ENCODE measurements at places on chromosomes 3 and 15.

- DNase-seq = no peak
Measured at GRCh38 chr3:139457066-139457465, 19.2 kb downstream of the RBP2 start.

DNA sequence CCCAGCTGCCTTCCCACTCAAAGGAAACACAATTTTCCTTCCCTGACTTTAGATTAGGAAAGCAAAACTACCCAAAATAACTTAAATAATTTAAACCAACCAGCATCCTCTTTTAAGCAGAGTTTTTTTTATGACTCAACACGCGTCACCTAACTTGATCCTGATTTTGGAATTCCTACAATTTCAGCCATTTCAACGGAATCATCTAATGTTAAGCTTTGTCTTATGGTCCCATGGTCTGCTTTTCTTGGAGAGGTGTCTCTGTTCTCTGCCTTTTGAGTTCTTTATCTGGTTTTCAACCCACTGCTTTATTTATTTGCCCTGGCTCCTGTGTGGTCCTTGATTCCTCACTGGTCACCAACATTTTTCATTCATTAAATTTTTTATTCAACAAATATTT is 219.2 kb upstream of the ARHGEF26 start:
- DNase-seq = peak; percentile 3

DNA sequence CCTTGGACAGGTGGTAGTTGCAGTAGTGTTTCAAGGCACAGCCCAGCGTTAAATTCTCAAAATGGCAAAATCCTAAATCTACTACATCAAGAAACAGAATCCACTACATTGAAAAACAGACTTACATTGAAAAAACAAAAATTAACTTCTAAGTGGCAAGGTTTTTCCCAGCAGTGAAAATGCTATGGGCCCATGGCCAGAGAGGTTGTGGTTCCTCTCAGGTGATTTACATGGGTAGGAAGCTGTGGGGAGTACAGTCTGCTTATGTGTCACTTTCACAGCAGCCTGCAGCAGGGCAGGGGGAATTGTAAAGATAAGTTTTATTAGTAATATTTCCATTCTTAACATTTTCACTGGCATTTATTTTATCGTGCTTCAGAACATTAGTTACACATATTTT is 24.9 kb downstream of the TTC14 start:
- no peak for DNase-seq

- DNase-seq = peak; percentile 66
Measured at GRCh38 chr3:171772427-171773056, 37.7 kb downstream of the PLD1 start.

DNA sequence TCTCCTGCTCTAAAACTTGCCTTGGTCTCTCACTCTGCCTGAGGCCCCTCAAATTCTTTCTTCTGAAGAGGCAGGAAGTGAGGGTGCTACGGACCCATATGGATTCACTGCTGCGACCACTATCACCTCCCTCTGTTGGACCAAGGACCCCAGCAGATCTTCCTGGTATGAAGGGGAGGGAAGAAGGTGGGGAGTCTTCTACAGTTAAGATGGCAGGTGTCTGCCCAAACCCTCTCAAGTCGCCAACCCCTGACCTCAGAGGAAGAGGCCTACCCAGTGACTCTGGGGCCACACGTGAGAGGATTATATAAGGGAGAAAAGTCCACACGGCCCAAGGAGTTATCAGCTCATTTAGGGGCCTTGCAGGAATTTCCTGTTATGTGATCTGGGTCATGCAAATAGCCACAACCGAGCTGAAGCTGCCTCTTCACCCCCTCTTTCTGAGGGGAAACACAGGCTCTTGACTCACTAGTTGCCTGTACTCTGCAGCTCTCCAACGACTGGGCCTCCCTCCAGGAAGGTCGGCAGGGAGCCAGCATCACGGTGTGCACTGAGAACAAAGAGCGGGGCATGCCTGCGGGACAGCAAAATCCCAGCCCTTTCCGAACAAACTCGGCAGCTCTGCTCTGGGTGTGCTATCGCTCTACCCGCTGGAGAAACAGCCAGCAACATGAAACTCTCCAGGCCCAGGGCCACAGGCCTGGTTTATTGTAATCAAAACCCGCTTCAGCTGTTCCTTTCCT is 116.0 kb downstream of the XXYLT1 start:
- peak; percentile 89 for DNase-seq

GRCh38 chr15:69731081-69731330 is 278.4 kb downstream of the RPLP1 start:
- DNase-seq = no peak

DNA sequence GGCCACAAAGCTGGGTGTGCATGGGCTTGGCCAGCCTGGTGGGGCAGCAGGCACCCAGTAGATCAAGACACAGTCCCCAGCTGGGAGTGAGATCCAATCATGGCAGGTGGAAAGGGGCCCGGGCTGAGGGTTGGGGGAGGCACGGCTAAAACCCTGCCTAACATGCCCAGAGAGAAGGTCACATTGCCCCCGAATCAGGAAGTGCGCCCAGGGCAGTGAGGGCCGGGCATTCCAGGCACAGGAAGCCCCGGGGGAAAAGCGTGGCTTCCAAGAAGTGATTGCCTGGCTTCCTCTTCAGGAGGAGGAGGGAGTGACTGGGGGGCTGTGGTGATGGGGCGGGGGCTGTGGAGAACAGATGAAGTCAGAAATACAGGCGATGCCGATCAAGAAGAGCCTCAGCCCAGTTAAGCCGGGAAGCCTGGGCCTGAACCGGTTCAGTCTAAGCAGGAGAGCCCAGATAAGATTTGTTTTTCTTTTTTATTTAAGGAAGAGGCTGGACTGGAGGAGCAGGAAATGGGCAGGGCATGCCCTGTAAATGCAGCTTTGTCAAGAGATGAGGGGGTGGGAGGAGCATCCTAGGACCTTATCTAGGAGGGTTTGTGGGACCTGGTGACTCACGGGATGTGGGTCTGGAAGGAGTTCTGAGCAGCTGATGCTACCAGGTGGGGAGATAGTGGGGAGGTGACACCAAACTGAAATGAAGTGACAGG is 83.9 kb downstream of the CHSY1 start:
- peak; percentile 65 for DNase-seq

DNA sequence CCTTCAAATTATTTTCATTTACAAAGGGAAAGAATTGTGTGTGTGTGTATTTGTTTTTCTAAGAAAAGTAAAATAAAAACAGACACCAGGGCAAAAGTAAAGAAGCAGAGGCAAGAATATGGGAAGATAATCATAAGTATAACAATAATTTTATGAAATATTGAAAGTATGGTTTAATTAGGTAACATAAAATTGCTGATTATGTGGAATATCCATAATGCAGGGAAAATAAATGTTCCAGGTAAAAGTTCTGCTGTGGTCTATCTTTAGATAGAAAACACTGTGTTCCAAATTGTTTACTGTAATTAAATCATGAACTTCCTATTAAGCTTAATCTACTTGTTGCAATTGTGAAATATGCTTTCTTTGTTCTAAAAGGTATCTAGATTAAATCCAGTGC is 25.7 kb upstream of the KCNMB2 start:
- DNase-seq = no peak

DNA sequence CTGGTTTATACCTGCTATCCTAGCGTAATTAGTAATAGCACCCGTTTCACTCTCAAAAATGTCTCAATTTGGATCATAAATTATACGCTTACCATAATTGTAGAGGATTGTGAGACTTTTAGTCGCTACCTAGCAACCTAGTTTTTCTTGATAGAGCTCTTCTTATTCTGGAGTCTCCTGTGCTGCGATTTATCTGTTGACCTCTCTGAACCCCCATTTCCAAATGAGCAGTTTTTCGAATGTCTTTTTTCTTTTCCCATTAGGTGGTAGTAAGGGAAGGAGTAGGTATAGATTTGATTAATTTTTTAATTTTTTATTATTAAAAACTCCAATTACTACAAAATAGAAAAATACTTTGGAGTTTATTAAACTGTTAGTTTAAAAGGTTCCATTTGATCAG is 10.6 kb downstream of the SETD5 start:
- DNase-seq = no peak

GRCh38 chr15:39591141-39591895 is 10.4 kb downstream of the THBS1 start:
- DNase-seq = no peak

GRCh38 chr3:194136519-194137007 is 615 bp downstream of the HES1 start:
- no peak for DNase-seq
